ENCODE measurements at places on chromosomes 4 and X.

GRCh38 chr4:8015512-8015911 lies 75.9 kb upstream of the AFAP1 start:
- no peak for DNase-seq

DNA sequence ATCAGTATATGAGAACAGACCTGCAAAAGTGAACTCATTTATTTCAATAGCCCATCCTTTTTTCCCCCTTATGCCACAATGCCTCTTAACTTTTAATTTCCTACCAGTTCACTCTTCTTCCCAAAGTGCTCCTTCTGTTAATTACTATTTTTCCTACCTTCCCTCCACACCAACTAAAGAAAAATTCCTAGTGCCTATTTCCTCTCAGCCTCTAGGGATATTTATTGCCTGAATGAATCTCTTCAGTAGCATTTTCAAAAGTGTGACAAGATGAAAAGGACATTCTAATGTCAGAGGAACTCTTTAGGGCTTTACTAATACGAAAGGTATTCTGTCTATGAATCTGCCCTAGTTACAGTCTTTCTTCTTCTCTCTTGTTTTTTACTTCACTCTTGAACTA lies 181.1 kb upstream of the SPRY1 start:
- DNase-seq, result no peak

DNA sequence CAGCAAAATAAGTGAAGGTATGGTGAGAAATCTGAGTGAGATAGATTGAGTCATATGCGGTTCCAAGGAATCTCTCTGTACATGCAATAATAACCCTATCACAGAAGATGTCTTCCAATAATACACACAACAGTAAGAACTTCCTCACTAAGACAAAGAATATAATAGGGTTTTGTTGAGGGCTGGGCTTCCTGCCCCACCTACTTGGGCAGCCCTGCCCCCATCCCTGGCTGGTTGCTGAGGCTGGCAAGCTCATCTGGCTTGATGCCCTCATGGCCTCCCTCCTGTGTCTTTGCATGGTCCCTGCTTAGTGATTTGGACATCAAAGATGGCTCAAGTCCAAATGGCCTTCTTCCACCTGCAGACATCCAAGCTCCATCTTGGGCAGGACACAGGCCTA lies 2.7 kb downstream of the GEMIN8 start:
- DNase-seq, result no peak

GRCh38 chr4:137534516-137534915 lies 2.2 kb upstream of the PCDH18 start:
- no peak for DNase-seq

GRCh38 chr4:10684631-10685030 lies at the start of gene CLNK:
CLNK (minus strand) TSS chr4:10684768; CDS start chr4:10667869, 16,899 bp downstream.
- no peak for DNase-seq

DNA sequence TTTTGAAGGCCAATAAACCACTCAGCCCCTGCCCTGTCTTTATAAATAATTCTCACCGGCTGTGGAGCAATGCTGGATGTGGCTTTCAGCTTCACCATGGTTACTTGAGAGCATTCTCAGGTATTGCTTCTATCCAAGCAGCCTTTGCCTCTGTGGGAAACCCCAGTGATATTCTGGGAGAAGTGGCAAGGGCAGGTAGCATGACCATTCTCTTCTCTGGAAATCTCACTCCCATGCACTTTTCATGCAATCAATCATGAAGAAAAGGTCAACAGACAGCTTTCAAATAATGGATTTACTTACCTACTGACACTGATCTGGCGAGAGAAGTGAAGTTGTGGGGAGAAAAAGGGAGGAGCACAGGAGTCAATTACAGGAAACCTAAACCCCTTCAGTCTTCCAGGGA lies 49.5 kb downstream of the UNC5C start:
- no peak for DNase-seq

DNA sequence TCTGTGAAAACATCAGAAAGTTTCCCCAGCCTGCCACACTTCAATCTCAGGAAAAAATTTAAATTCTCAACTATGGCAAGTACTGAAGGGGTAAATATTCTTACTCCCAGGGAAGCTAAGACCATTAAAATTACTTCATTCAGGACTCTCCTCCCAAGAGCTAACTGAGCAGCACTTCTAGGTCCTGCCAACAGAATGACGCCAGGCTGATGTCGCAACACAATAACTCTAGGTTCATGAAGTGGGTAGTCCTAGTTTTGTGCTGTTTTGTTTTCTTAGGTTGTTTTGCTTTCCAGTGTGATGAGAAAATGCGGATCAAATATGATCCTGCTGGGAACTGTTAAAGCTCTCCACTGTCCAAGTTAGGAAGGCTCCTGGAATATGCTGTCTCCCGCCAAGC lies 180.0 kb downstream of the NKX6-1 start:
- DNase-seq, result no peak

GRCh38 chr4:75644095-75644494 lies 13.8 kb upstream of the CDKL2 start:
- DNase-seq, result no peak

- DNase-seq, result no peak
Measured at GRCh38 chrX:148270499-148270898, 229.9 kb upstream of the AFF2 start.

DNA sequence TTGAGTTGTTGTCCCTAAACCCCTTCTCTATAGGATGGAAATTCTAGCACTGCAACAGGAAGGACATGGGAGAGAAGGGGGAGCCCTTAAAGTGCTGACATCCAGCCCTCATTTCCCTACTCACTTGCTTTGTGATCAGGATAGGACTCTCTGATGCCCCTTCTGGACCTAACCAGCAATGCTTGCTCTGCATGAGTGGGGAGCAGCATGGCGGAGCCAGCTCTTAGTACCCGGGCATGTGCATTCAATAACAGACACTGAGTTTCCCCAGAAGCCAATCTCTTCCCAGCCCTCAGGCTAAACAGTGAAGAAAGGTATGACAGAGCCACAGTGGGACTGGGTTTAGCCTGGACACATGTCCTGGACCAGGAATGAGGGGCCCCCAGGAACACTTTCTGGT lies 14.0 kb downstream of the SOD3 start:
- no peak for DNase-seq

DNA sequence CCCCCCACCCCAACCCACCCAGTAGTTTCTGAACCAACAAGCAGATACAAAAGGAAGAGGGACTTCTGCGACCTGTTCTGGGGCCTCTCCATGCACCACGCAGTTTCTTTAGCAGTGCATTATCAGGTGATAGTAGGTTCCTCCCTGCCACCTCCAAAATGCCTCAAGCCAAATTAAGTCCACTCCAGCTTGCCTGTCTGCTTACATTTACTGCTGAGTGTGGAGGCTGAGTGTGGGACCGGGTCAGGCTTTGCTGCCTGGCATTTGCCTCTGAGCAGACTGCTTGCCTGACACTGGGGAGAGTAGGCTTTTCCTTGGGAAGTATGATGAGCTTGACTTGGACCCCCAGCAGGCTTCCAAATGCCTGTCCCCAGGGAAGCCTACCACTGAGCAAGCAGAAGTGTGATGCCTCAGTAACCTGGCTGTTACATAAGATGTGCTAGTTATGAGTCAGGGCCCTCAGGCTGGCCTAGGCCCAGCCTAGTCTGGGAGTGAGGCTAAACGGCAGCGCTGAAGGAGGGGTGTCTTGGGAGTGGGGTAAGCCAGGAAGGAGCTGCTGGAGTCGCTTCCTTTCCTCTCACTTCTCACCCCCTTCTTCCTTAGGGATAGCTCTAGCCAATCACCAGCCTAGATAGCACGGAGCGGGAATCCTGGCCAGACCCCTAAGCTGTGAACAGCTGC lies 9.0 kb downstream of the TSC22D3 start:
- no peak for DNase-seq

DNA sequence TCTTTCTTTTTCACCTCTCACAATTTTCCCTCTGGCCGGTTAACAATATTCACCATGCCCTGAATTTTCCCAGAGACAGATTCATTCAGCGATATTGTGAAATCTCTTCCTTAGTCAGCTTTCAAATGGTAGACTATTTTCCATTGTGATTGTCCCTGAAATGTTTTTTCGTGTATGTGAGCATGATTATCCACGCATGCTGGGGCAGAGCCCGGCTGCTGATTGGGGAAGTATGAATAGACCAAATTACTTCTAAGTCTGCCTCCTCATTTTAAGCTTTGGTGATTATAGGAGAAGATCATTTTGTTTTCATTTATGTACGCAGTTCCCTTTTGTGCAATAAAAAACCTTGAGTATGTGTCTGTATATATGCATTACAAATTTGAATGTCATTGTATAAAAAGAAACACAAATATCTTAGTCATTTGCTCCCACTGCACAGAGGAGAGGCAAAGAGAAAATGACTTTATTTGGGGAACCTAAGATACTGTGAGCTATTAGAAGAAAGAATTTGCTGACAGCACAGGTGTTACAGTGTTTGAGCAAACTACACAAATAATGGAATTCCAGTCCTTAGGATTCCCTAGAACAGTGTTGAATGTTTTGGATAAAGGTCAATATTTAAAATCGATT lies 11.3 kb downstream of the DTHD1 start:
- DNase-seq, result no peak

- no peak for DNase-seq
Measured at GRCh38 chrX:6770936-6771335, 236.0 kb upstream of the VCX3A start.

DNA sequence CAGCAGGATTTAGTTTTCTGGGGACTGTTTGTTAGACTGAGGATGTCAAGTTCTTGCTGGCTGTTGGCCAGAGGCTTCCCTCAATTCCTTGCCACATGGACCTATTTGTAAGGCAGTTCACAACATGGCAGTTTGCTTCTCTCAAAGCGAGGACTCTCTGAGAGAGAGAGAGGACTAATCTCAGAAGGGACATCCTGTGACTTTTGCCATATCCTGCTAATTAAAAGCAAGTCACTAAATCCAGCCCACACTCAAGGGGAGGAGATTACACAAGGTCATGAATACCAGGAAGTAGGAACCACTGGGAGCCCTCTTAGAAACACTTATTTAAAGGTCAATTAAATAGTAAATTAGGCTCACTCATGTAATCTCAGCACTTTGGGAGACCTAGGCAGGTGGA lies 38.2 kb downstream of the PPP1R2C start:
- no peak for DNase-seq

DNA sequence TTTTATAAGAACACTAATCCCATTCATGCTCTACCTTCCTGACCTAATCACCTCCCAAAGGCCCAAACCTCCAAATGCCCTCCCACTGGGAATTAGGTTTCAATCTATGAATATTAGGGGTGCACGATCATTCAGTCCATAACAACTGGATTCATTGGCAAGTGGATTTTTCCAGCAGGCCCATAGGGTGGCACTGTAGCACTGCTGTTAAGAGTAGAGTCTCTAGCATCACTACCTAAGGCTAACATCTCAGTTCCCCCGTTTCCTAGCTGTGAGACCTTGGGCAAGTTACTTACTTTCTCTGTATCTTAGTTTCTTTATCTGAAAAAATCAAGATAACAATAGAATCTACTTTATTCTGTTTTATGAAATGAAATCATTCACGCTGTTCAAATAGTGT lies 315.8 kb downstream of the STIM2 start:
- DNase-seq, result no peak

All from stimulated activated CD8-positive, alpha-beta memory T cell treated with anti-CD3 and anti-CD28 coated beads, Interleukin-15, amount 100 ng/mL, for 24 hours (primary cell).